ENCODE measurements at places on chromosomes 16 and 17.

- no peak for DNase-seq
These were observed 8.2 kb downstream of the ARL4D start for GRCh38 chr17:43406676-43407645.

GRCh38 chr17:38577244-38577643 is 28.5 kb downstream of the SRCIN1 start:
- DNase-seq: no peak

DNA sequence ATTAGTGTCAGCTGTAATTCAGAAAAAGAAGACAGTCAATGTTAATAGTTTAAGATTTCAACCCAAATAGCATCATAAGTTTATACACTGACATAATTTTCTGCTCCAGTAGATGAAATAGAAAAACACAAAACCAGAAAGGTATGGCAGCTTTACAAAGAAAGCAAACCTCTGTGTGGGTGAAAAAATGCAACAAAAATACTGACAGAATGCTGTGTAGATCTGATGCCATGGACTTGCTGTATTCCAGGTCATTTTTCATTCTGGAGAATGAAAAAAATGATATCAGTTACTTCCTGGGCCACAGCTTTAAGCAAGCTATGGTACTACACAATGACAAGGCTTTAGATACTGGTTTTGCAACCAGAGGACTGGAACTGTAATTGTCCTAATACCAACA is 116.0 kb downstream of the MAP2K4 start:
- DNase-seq: no peak

DNA sequence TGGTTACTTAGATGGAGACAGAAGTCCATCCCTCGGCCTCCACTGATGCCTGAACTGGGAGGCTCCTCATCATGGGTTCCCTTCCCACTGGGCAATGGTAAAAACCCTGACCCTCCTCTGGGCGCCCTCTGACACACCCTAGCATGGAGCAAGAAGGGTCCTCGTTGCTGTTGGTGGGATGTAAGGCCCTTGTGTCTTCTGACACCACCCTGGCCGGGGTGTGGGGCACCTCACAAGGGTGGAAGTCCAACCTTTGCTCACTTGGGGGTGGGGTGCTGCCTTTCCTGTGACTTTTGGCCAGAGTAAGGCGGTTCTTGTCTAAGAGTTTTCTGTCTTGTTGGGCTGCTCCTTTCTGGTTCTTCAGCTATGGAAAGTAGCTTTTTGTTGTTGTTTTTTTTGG is 28.7 kb downstream of the MPRIP start:
- peak; percentile 8 for DNase-seq

DNA sequence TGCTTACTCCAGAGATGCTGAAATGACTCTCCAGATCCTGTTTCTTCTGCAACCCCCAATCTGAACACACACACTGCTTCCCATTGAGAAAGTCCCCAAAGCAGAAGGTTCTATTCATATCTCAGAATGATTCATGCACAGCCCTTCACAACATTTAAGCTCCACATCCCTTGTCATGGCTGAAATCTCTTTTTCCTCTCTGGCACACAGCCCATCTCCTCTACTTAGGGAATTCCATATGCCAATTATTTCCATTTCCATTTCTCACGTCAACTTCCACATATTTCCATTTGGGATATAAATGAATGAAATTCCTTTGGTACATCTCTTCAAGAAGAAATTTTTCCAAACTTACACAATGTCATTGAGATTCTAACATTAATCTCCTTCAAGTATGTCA is 119.6 kb downstream of the CDH11 start:
- DNase-seq: no peak
